D721Med (cell line): ENCODE measurements at places on chromosomes 2 and 18.

DNA sequence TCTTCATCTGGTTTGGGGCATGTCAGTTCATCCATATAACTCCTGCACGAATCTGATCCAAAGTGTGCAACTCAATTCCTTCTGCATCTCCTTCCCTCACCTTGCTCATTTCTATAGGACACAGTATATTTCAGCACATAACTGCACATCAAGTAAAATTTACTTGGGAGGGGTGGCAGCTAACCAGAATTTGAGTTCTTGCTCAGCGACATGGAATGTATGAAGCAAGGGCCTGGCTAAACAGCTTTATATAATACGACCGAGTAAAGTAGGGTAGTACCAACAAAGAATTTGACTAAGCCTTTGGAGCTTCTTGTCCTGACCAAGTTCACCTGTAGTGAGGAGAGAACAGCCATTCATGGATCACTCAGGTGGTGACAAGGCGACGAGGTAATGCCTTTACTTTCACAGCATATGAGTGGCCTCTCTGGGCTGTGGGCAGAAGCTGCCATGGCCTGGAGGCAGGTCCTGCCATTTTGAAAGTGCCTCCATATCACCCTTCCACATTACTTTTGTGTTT is 570.2 kb upstream of the TNP1 start:
- no peak for DNase-seq

- DNase-seq: no peak
Measured at GRCh38 chr2:76498360-76498759, 787.6 kb upstream of the GCFC2 start.

- no peak for DNase-seq
Measured at GRCh38 chr2:152600697-152601096, 116.6 kb downstream of the PRPF40A start.

DNA sequence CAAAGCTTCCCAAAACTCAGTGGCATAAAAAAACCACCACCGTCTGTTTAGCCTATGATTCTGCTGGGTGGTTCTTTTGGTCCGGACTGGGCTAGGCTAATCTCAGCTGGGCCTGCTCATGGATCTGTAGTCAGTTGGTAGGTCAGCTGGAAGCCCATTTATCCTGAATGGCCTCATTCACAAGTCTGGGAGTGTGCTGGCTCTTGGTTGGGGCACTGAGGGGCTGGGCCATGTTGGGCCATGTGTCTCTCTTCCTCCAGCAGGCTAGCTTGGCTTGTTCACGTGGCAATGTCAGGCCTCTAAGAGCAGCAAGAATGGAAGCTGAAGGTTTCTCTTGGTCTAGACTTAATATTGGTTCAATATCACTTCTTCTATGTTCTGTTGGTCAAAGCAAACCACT is 95.7 kb upstream of the HS6ST1 start:
- no peak for DNase-seq

- DNase-seq: no peak
Measured at GRCh38 chr2:25521665-25522387, 151.6 kb downstream of the DTNB start.
